ENCODE measurements at places on chromosomes 12 and 14.

DNA sequence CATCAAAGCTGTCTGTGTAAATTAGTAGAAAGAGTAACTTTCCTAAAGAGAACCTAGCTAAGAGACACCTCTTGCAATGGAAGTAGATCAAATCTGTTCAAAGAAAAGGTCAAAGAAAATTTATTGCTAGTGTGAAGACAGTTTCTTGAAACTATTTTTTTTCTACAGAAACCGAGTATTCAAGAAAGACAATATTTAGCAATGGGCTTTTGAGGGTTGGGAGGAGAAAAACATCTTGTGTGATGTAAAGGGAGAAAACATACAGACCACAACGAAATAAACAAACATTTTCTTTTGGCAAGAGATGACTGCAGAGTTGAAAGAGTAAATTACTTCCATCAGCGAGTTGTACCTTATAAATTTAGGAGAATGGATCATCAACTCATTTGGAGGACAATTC is 24.4 kb downstream of the NKX2-1 start:
- DNase-seq: no peak

- DNase-seq: no peak
These were observed 13.3 kb downstream of the BTBD7 start for GRCh38 chr14:93319494-93319893.

DNA sequence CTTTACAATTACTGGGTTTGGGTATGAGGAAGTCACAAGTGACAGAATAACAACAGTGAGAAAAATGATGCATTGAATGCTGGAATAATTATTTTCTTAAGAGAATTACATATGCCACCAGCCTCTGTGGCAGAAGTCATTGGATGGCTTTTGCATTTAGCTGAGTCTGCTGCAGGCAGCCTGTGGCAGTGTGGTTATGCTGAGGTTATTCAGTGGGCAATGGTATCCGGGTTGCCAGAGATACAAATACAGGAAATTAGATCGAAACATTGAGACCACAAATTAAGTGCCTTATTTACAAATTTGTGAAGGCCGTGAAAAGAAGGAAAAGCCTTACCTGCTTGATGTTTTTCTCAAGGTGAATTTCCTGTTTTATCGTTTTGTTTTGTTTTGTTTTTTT is 1050.0 kb downstream of the GALC start:
- no peak for DNase-seq

DNA sequence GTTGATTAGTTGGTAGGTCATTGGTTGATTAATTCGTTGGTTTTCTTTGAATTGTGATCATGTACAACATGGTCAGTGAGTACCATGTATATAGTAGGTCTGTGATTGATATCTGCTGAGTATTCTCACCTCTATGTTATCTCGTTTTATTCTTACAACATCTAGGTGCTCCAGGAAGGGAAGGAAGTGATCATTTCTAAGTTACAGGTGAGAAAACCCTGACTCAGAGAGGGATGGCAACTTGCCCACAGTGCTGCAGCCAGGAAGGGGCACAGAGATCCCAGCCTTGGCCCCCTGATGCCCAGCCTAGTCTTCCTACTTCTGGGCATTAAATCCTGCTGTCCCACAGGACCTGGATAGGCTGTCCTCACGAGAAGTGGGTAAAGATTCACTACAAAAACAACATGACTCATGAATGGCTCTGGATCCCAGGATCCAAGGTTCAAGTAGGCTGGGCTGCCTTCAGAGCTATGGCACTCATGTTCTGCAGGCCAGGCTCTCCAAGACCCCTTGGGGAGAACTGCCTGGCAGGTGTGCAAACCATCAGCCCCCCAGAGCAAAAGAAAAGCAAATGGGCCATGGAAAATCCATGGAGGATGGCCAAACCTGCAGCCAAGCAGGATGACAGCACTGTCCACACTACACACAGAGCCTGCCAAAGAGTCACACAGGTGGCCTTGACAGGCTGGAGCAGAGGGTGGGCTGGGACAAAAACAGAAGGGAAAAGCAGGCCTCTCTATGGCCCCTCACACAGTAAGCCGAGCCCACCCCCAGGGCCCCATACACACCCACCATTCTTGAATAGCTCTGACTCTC is 146.2 kb downstream of the BCL11B start:
- no peak for DNase-seq

GRCh38 chr14:50319721-50320120 is 7.6 kb downstream of the DMAC2L start:
- DNase-seq: no peak

GRCh38 chr14:105213361-105213760 is 32.2 kb upstream of the NUDT14 start:
- DNase-seq: no peak

- DNase-seq: no peak
These were observed 50.5 kb downstream of the CRY1 start for GRCh38 chr12:107042801-107043200.

DNA sequence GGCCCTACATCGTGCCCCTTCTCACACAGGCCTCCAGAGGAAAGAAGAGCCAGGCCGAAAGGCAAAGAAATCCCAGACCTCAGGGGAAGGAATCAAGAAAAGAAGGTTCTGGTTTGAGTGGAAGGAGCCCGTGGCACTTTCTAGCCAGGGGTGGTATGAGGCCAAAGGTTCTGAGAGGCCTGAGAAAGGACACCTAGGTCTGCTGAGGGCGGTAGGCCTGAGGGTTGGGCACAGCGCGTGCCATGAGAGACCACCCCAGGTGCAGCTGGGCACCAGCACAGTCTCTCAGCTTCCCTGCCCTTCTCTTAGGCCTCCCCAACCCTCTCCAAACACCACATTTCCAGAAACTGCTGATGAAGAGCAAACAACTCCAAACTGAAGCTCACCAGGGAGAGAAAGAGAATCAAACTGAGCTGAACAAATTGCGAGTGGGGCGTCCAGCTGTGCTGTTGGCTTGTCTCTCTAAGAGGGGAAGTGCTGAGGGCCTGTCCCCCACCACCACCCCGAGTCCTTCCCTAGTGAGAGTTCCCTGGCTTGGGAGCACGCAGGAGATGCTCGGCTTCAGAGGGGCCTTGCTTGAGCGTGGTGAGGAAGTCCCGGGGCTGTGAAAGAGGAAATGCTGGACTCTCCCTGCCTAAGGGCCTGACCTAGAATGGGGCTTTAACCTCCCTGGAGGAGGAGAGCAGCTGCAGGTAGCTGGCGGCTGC is 184.8 kb downstream of the ZFP36L1 start:
- no peak for DNase-seq

DNA sequence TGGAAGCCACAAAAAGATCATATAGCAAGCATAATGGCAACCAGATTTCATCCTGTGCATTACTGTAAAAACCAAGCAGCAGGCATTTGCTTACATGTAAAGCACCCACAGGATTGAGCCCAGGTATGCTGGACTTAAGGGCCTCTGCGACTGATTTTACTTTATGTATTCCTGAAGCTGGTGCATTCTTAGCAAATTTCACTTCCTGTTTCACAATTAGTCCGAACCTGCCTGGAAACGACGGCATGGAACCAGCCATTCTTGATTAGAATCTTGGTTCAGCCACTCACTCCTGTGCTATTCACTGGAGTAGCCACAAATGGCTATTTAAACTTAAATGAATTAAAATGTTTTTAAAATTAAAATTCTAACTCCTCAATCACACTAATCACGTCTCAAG is 239.2 kb downstream of the NUAK1 start:
- DNase-seq: no peak

DNA sequence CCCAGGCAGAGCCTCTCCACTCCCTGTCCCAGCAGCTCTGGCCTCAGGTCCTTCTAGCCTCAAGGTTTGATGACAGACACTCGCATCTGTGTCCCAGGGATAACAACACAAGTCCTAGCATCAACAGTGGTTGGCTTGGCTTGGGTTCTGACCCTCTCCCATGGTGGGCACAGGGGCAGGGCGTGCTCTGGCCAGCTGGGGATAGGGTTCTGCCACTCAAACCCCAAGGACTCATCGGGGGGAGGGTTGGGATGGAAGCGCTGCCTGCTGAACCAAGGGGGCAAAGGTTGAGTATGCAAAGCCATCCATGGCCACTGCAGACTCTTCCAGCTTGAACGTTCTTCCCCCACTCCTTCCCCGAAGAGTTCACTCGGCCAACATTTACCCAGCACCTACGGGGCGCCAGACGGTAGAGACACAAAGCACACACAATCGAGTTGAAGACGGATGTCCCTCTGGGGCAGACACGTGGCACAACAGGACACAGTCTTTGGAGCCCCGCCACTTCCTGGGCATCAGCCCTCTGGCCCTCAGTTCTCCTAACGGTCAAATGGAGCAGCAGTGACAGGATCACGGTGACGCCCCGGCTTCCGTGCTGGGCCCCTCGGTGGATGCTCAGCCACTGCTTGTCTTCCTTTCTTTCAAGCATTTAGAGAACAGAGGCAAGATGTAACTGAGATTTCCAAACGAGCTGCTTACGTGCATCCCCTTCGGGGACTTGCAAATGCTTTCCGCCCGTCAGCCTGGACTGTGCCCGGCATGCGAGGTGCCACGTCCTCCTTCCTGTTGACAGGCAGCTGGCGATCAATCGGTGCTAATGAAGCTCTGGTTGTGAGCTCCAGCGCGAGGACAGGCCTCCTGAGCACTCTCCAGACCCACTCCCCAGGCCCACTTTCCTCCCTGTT is 42.6 kb downstream of the DLK1 start:
- DNase-seq: no peak

- no peak for DNase-seq
These were observed 6.8 kb upstream of the BCL11B start for GRCh38 chr14:99278836-99279235.

GRCh38 chr12:53093777-53094393 is 3.6 kb upstream of the IGFBP6 start:
- DNase-seq: no peak

DNA sequence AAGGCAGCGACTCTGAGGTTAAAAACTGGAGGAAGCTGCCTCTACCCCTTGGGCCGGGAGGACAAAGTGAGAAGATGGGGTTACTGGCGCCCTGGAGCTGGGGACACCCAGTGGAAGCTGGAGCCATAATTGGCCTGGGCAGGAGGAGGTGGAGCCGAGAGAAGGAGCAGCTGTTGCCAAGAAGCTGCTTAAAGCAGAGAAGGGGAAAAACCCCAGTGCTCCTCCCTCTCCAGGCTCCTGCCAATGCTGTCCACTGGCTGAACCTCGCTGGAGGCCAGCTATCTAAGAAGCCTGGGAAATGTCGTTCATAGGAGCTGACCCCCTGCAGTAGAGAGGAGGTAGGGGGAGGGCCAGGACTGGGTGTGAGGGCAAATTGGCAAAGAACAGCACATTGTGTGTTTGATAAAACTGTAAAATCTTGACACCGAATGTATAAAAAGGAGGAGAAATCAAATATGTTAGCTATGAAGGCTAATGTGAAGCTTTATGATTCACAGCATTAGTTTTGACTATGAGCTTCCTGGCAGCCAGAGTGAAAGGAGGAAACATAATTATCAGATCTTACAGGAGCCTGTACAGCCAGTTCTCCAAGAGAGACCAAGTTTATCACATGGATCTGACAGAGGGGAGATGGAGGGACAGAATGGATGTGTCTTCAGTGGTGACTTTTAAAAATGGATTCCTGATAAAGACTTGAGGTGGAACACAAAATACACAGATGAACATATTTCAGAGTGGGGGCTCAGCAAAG is 9.5 kb downstream of the HHIPL1 start:
- no peak for DNase-seq

GRCh38 chr12:95286713-95287112 is 69.1 kb downstream of the VEZT start:
- no peak for DNase-seq

DNA sequence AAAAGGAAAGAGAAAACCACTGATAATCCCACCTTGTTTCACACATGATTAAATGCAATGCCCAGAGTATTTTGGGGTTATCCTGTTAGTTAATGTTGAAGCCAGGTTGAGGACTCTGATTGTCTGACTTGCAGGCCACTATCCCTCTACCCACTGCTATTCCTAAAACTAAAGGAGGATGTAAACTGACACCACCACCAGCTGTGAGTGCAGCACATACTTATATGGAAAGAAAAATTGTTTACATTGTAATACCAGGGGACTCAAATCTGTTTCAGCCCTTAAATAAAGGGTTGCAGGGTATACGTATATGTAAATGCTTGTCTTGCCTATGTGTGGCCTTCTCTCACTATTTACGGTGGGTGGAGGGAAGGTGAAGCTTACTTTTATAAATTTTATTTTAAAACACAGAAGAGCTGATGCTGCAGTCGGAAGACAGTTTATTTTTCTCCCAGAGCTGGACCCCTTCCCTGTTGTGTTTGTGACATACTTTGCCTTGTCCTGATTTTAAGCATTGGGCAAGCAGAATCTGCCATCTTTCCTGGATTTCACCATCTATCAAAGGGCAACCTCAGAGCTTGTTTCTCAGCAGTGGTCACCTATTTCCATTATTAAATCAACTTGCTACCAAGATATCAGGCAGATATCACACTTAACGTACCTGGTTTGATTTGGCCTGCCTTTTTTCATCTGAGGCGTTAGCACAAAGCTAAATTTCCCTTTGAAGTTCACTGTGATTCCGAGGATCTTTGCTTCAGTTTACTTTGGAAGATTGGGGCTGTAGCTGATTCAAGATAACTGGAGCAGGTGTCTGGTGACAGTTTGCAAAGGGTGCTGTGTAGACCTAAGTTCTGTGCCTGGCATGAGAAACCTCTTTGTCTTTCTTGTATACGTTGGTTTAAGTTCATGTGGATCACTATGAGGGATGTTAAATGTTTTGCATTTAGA is 25.2 kb downstream of the DAAM1 start:
- no peak for DNase-seq

- no peak for DNase-seq
These were observed 45.2 kb upstream of the APPL2 start for GRCh38 chr12:105280966-105281693.

- no peak for DNase-seq
These were observed at the start of gene NEUROD4 for GRCh38 chr12:55019784-55020183. TSS of gene NEUROD4 (plus strand) at chr12:55019974. CDS start at chr12:55026440, 6,466 bp downstream.

- no peak for DNase-seq
These were observed 254.7 kb downstream of the ADGRD1 start for GRCh38 chr12:131208425-131208824.

DNA sequence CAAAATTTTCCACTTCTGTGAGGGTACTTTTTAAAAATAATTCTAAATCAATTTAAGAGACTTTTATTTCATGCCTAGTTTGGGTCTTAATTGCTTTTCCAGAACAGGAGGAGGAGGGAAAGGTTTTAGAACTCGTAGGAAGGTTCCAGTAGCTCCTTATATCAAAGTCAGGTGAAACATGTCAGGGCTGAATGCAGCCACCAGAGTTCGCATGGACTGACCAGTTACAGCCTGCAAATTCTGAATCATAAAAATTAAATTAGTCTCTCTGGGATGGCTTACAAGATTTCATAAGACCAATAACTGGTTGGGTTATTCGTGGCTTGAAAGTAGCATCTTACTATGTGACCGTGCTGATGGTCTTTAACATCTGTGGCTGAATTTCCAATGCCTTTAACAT is 397 bp downstream of the BDKRB1 start:
- DNase-seq: no peak

DNA sequence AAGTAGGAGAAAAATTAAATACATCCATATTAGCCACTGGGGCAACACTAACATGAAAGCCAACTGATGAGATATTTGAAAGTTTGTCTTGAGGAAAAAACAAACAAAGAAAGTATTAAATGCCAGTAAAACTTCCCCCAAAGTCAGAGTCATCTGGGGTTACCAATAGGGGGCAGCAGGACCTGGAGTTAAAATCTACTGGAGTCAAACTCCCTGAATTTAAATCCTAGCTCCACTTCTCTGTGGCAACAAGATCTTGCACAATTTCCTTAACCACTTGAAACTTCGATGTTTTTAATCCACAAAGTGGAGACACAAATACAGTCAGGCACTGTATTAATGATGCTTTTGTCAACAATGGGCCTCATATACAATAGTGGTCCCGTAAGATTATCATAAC is 14.4 kb downstream of the PLEKHG7 start:
- no peak for DNase-seq
